ENCODE measurements at places on chromosomes 7 and 10.

DNA sequence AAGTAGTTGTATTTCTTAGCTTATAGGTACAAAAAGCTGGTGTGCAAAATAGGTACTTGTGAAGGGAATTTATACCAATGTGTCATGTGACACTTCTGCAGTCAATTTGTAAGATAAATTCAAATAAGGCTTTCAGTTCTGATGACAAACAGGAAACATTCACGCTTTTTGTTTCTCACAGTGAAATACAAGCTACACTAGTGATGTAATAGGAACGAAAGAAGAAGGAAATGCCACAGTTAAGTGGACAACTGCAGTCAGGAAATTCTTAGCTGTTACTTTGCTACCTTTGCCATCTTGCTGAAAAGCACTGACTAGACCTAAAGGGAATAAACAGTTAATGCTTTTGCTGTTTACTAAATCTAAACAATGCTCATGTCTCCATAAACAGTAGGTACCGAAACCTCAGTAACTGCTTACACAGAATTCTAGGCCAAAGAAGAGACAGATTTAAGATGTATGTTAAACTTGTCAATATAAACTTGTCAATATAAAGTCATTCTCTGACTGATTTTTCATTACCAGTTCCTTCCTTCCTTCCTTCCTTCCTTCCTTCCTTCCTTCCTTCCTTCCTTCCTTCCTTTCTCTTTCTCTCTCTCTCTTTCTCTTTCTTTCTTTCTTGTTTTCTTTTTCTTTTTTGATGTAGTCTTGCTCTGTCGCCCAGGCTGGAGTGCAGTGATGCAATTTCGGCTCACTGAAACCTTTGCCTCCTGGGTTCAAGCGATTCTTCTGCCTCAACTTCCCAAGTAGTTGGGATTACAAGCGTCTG lies 10.1 kb downstream of the OTUD1 start:
- no peak for DNase-seq

DNA sequence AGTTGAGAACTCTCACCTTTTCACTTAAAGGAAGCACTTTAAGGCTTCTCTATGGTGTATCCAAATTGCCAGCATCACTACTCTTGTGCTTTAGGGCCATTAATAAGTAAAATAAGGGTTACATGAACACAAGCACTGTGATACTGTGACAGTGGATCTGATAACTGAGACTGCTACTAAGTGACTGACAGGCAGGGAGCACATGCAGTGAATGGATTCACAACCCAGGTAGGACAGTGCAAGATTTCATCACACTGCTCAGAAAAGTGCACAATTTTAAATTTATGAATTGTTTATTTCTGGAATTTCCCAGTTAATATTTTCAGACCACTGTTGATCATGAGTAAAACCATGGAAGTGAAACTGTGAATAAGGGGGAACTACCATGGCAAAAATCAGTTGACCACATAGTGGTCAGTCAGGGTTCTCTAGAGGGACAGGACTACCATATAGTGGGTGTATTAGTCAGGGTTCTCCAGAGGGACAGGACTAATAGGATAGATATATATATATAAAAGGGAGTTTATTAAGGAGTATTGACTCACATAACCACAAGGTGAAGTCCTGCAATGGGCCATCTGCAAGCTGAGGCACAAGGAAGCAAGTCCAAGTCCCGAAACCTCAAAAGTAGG lies 20.9 kb upstream of the CYP51A1 start:
- DNase-seq: no peak

DNA sequence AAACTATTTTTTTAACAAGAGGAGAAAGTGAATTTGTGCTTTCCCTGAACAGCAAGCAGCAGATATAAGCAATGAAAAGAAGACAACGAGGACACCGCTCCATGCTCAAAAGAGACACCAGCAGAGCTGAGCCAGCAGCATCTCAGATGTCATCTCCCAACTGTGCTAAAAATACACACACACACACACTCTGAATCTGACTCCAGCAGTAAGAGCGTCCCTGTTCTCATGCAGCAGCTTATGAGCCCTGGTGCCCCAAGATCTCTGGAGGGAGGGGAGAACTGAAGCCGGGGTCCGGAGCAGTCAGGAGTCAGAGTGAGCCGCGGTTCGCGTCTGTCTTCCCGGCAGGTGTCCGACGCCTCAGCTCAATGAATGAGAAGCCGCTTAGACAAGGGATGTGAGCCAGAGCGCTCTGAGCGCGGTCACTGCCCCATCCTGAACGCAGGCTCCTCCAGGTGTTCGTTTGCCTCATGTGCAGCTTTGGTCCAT lies 49.2 kb downstream of the SVIL start:
- no peak for DNase-seq

DNA sequence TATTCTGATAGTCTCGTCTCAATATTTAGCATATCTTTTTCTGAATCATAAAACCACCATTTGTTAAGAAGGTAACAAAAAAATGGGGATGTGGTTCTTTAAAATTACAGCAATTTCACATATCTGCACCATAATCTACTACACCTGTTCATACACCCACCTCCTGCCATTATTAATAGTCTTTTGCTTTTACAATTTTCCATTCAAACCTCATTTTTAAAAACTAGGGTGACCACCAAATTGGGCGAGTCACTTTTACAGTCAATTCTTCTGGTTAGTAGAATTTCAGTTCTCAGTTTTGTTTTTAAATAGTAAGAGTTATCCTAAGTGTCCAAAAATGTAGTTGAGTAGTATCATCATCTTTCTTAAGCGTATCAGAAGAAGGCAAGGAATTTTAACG lies 48.4 kb upstream of the GSAP start:
- DNase-seq: no peak

DNA sequence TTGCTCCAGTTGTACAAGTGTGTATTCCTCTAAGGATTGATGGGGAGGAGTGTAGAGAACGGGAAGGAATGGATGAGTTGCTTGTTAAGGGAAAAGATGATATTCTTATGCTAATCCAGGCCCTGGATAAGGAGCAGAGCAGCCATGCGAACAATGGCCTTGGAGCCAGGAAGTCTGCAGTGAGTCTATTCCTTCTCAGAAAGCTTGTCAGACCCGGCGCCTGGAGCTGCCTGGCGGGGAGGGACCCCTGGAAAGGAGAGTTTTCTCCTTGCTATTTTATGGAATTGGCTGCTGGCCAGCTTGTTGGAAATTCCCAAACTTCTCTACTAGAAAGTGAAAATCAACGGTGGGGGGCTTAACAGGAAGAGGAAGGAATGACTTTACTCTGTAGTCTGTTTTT lies 89.1 kb downstream of the MMRN2 start:
- DNase-seq: no peak

DNA sequence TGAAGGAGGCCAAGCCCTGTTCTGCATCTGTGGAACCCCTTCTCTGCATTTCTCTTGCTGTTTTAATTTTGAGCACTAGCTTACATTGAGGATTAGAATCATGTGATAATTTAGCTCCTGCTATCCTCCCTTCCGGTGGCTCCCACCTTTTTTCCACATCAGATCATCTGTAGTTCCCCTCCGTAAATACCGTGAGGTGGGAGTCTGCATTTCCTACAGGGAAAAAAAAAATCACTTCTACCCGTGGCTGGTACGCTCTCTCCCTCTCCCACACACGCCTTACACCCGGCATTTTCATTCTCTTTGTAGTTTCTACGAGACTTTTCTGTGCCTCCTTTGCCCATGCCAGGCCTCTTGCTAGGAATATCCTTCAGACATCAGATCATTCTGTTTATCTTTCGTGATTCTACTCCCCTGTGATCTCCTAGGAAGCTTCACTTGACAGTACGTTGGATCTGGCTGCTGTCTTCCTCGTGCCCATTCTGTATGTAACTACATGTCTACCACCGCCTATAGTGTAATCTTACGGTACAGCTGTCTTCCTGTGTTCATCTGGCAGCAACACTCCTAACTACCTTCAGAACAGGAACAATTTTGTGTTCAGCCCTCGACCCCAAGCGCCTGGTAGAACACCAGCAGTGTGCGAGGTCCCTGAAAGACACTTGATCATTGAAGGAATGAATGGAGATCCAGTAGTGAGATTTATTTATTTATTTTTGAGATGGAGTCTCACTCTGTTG lies 41.7 kb upstream of the OCM start:
- DNase-seq: no peak

- DNase-seq: no peak
Observed at GRCh38 chr7:100965723-100966541, 3.4 kb upstream of the MUC12 start.

- DNase-seq: no peak
Observed at GRCh38 chr7:128453836-128454804, 1.6 kb upstream of the HILPDA start.

- no peak for DNase-seq
Observed at GRCh38 chr7:8189625-8190024, 72.3 kb downstream of the ICA1 start.

DNA sequence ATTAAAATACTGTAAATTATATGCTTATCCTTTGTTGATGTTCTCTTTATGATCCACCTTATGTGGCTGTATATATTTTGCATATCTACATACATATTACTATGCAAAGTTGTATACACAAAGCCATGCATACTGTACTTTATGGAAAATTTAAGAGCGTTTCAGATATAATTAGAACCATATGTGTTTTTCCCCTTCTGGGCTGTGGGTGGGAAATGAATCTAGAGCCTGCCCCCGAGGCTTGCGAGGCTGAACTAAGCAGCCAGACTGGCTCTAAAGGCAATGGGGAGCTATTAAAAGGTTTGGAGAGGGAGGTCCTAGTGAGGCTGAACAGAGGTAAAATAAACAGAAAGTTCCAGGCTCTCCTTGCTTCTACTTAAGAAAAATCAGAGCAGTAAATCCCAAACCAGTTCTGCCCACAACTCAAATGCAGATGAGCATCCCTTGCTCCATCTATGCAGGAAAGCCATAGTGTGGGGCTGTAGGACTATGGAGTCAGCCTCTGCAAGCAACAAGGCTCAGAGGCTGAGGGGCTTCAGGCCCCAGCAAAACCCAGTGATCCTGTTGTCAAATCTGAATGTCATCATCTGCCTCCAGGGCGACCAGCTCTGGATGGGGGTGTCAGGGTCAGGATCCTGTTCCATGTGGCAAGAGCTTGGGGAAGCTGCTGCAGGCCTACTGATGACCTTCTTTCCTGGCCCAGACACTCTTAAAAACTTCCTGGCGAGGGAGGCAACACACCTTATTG lies 14.1 kb upstream of the DDIT4 start:
- no peak for DNase-seq

DNA sequence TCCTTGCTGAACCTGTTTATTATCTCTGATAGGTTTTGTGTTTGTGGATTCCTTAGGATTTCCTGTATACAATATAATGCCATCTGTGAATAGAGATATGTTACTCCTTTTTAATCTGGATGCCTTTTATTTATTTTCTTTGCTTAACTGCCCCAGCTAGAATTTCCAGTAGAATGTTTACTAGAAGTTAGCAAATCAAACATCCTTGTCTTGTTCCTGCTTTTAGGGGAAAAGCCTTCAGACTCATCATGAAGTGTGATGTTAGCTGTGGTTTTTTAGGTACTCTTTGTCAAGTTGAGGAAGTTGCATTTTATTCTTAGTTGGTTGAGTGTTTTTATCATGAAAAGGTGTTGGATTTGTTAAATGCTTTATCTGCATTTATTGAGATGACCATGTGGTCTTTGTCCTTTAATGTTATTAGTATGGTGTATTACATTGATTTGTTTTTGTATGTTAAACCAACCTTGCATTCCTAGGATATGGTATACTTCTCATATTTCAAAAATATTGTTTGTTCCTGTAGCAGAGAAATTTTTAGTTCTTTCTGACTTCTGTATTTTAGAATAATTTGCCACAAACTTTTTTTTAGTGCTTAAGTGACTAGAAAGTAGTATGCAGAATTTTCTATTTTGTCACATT lies 24.3 kb downstream of the PPP2R2D start:
- no peak for DNase-seq

DNA sequence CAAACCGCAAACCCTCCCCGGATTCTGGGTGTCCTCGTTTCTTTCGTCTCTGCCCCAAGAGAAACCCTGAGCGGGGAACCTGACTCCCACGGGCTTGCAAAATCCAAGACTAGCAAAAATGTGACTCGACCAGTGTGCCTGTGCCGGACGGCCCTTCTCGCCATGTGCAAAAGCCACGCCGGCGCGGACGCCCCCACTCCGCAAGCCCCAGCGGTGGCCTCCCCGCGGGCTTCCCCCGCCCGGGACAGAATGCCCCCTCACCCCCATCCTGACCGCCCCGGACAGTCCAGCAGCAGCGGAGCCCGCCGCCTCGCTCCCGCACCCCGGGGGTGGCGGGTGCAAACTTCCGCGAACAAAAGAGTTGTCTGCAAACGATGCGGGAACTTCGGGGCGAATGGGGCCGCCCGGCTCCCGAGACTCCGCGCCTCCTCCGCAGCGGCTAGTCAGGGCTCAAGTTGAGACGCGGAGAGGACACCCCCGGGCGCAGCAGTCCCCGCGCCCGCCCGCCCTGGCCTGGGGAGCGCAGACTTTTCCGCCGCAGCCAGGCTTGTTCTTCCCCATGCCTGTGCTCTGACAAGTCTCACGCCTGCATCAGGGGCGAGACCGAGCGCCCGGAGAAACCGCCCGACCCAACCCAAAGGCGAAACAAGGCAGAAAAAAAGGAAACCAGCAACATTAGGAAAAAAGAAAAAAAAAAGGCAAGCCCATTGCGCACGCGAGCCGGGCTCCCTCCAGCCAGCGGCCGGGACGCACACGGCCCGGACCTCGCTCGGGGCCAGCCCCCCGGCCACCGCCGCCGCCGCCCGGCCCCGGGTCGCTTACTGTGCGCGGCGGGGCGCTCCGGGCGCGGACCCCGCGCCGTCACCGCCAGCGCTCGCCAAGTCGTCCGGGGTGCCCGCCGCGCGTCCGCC lies 732 bp downstream of the FAM53B start:
- DNase-seq: no peak

- no peak for DNase-seq
Observed at GRCh38 chr10:75470901-75471300, 39.5 kb downstream of the LRMDA start.

GRCh38 chr10:18498998-18499397 lies 152.4 kb downstream of the NSUN6 start:
- DNase-seq: no peak

- no peak for DNase-seq
Observed at GRCh38 chr7:6237011-6237410, 35.4 kb downstream of the CYTH3 start.

- no peak for DNase-seq
Observed at GRCh38 chr10:119644205-119644814, 6.9 kb upstream of the BAG3 start.

GRCh38 chr10:98790817-98791216 lies 344.1 kb upstream of the HPS1 start:
- DNase-seq: no peak

All from keratinocyte (primary cell).